Activated CD4-positive, alpha-beta T cell treated with anti-CD3 and anti-CD28 coated beads for 24 hours (primary cell): ENCODE measurements at places on chromosomes 11 and 22.

GRCh38 chr11:107928767-107929507, 689 bp downstream of the RAB39A start:
- DNase-seq, result no peak

GRCh38 chr11:122556605-122557004, 98.9 kb upstream of the UBASH3B start:
- no peak for DNase-seq

GRCh38 chr11:116840224-116840745, 2.9 kb upstream of the APOA1 start:
- no peak for DNase-seq

DNA sequence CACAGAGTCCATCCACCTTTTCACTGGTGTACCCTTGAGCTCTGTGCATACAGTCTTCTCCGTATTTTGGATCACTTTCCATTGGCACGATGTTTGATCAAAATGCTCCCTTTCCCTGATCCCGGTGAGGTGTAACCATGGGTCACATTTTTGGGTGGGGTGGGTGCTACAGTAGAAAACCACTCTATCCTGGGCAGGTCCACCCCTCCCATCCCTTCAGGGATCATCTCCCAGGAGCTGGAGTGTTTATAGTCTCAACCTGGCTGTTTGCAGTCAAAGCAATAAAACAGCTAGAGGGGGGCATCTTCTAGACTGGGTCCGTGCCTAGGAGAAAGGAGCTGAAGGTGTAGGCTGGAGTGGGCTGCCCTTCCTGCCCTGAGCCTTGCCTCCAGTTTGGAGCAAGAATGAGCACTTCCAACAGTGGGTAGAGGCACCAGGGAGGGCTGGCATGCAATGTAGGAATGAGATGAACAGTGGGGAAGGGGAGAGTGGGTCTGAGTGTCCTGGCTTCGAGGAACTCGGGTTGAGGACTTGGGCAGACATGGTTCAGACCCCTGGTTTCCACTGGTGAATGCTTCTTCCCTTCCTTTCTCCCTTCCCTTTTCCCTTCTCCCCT, 38.8 kb downstream of the RNF141 start:
- DNase-seq, result no peak

- DNase-seq, result no peak
Observed at GRCh38 chr11:132161403-132162078, 791.1 kb downstream of the NTM start.

DNA sequence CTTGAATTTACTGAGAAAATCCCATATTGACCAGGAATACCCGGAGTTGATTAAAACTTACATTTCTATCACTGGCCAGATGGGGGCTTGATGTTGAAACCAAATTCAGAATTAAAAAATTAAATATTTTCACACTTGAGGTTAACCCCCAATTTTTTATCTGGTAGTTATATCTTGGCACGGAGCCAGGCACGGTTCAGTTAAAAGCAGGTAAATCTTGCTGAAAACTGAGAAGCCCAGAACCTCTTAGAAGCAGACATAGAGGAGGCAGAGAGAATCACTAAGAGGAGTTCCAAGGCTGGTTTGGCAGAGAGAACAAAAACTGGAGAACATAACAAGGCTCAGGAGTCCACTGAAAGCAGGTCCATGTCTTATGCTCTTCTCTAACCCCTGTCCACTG, 77.7 kb downstream of the USP35 start:
- DNase-seq, result no peak

GRCh38 chr11:21807350-21807749, 385.5 kb upstream of the ANO5 start:
- no peak for DNase-seq

DNA sequence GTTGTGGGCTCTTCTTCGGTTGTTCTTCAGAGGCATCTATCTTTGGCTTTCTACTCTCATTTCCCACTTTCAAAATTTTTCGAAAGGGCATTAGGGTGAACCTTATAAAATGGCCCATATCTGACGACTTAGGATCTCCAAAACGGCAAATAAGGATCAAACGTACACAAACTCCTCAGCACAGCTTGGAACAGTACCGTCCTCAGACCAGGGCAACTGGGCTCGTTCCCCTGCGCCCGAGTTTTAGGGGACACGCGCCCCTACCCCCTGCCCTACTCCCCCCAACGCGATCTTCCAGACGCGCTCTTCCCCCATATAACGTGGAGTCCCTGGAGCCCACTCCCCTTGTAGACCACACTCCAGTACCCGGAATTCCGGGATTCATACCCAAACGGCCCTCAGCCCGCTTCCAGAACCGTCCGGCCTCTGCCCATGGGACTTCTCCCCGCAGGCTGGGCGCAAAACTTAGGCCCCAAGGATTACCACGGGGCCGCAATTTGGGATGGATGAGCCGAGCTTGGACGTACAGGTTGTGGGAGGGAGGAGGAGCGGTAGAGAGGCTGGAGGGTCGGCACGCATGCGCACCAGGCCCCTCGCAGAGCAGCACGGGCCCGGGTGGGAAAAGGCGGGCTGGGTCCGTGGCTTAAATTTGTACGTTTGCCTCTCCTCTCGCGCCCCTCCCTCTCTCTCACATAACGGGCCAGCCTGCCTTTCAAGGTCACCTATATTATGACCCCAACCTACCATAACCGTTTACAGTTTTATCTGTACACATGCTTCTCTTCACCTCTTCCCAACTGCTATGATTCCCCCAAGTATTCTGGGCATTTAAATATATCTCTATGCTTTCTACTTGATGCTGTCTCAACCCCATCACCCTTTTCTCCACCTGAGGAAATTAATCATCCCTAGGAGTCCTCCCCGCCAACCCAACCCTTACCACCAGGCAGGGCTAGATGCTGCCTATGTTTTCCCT, 3.4 kb downstream of the CCDC89 start:
- peak; percentile 46 for DNase-seq

DNA sequence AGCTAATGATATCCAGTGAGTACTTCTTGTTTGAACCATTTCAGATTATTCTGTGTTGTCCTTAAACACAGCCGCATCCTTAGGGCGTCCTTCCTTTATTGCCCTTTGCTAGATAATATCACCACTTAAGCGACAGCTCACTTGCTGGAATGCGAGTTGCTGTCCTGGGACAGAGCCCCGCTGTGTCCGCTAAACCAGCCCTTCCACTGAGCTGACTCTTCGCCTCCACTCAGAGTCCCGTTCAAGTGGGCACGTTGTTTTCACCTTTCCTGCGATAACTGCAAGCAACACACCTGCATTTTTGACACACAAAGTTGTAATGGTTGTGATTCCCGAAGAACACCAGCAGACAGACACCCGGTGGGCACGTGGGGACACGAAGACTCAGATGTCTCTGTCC, 140.0 kb downstream of the TBC1D22A start:
- DNase-seq, result no peak

DNA sequence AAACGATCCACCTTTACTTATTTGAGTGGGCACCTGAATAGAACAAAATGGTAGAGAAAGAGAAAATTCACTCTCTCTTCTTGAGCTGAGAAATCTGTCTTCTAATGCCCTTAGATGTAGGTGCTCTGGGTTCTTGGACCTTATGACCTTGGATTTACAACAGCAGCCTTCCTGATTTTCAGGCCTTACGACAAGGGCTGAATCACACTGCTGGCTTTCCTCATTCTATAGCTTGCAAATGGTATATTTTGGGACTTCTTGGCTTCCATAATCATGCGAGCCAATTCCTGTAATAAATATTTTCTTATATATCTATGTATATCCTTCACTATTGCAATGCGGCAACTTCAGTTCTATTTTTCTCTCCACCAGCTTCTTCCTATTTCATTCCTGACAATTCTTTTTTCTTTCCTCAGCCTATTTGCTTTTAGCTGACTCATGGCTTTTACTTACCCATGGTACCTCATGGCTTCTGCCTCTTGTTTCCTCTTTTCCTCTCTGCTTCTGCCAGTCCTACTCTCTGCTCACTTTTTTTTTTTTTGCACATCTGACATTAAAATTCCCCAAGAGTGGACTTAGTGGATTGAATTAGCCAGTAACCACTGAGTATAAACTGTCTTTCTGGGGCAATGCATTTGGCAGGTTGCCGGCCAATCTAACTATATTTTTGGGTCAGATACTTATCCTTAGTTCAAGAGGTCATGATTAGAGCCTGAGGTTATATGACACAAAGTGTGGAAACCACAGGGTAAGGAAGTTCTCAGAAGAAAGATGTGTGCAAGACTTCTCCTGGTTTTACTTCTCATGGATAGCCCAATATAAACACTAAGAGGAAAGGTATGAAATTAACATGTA, 359.5 kb downstream of the TMEM135 start:
- no peak for DNase-seq

- DNase-seq, result no peak
Observed at GRCh38 chr11:65718964-65719492, 1.6 kb downstream of the RNASEH2C start.

DNA sequence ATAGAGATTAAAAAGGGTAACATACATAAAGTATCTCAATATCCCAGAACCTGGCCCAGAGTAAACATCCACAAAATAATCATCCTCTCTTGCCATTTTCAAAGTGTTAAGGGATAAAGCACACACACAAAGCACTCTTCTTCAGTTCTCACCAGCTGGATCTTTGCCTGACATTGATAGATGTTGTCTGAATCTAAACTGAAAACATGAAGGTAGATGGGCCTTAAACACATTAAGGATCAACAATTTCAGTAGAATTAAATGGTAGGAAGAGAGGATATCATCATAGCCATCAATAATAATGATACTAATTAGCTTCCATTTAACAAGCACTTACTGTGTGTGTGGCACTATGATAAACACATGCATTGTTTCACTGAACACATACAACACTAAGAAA, 261.1 kb downstream of the OPCML start:
- DNase-seq, result no peak

DNA sequence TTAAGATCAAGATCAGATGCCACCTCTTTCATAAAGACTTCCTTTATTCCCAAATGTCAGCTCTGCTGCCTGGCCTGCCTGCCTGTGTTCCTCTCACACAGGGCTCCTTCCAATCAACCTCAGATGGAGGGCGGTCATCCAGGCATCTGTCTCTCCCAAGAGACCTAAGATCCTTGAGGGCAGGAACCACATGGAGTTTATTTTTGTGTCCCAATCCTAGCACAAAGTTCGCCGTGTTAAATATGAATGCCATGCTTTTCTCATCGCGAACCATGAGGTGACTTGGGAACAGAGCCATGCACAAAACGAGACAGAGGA, 72.7 kb upstream of the ARFGAP3 start:
- no peak for DNase-seq

DNA sequence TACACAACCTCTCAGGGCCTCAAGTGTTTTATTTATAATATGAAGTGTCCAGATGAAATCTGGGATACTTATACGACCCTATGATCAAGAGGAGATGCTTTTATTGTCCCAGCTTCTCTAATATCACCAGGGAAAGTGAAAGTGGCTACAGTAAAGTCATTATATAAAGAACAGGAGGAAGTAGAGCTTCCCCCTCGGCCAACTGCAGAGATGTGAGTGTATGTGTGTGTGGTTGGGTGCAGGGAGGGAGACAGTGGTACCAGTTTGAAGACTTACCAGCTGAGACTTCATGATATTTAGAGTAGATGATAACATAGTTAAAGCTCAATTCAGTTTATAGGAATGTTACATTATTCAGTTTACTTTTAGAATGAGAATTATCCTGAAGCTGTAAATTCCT, 373.6 kb upstream of the DDI1 start:
- DNase-seq, result no peak

DNA sequence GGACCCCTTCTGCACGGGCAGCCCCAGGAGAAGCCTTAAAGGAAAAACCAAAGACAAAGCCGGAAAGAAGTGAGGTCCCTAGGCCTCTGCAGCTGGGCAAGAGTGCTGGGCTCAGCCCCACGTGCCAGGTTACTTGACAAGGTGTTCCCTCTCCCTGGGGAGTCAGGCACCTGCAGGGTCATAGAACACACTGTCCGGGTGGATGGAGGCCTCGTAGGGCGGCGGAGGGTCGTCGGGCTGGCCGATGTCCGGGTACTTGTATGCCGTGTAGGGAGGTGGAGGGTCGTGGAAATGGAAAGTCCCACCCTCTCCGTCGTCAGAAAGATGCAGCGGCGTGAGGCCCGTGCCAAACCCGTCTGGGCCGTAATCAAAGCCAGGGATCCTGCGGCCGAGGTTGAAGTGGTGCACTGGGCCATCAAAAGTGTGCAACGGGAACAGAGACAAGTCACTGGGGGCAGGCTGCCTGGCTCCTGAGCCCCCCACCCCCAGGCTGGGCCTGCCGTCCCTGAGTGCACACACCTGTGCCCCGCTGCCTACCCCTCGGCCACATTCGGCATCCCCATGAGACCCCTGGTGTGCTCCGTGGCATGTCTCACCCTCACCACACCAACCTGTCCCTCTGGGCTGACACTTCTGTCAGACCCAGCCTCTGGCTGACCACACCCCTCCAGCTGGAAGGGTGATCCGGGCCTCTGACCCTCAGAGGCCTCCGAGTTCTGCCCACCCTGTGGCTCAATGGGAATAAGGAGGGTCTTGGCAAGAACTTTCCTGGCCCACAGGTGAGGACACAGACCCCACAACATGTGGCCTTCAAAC, 81.1 kb downstream of the DGCR2 start:
- DNase-seq, result no peak

DNA sequence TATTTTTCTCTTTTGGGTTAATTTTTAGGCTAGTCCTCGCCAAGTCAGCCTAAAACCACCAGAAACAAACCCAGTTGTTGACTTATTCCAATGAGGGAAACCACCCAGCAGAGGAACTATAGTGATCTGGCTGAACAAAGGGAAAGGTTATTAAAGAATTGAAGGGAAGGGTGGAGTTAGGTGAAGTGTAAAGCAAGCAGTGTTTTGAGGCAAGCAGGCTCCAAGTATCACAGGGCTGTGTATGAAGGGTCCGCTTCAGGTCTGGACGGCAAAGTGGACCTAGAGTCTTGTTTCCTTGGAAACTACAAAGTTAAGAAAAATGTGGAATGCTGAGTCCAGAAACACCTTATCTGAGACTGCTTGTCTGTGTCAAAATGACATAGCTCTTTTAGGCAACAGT, 3.2 kb upstream of the TCN2 start:
- DNase-seq, result no peak

GRCh38 chr11:66904055-66904454, 47.2 kb downstream of the LRFN4 start:
- no peak for DNase-seq

GRCh38 chr11:21635394-21636145, 557.3 kb upstream of the ANO5 start:
- DNase-seq, result no peak

GRCh38 chr11:60195923-60196368, 13.1 kb upstream of the MS4A6A start:
- DNase-seq, result no peak

GRCh38 chr11:112058103-112058502, 15.7 kb downstream of the PIH1D2 start:
- DNase-seq, result no peak
